SK-N-MC (cell line): ENCODE measurements at places on chromosomes 3 and 15.

DNA sequence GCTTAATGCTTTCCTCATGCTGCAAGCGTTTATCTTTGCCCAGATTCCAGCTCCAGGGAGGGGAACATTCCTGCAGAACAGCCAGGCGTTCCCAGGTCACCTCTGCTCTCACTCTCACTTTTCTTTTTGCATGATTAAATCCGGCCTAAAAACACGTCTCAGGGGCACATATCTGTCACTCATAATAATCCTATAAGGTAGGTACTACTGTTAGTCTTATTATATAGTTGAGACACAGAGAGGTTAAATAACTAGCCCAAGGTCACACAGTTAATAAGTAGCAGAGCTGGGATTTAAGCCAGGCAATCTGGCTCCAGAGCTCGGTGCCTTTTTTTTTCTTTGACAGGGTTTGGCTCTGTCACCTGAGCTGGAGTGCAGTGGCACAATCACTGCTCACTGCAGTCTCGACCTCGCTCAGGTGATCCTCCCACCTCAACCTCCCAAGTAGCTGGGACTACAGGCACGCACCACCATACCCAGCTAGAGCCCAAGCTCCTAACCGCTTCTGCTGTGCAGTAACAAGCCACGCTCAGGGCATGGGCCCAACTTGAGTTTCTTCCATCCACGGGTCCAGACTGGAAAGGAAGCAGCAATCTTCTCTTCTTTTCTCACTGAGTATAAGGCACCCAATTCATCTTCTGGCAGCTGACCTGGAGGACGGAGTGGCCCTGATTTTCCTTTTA lies 96.5 kb downstream of the LIPC start:
- no peak for DNase-seq

- no peak for DNase-seq
Measured at GRCh38 chr3:172249039-172249438, 199.2 kb downstream of the GHSR start.

GRCh38 chr3:35857004-35857403 lies 217.7 kb downstream of the ARPP21 start:
- no peak for DNase-seq

GRCh38 chr3:46829699-46830208 lies 33.5 kb downstream of the MYL3 start:
- no peak for DNase-seq

GRCh38 chr3:52519445-52520140 lies 14.1 kb downstream of the NT5DC2 start:
- DNase-seq: no peak

DNA sequence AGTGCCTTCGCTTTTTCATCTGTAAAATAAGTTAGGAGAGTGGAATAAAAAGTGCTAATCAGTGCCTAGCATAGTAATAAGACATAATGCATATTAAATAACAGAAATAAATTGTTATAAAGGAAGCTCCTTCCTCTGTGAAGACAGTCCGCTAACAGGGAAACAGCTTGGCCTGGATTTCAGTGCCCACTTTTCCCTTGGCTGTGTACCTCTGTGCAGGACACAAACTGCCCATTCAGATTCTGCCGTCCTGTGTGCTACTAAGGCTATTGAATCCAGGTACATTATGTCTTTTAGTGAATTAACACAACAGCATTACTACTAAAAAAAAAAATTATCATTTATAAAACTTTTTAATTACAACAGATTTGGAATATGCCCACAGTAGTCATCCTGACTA lies 90.7 kb downstream of the TBL1XR1 start:
- no peak for DNase-seq

GRCh38 chr15:31260646-31261265 lies 65.9 kb upstream of the KLF13 start:
- DNase-seq: no peak

- DNase-seq: no peak
Measured at GRCh38 chr3:122797291-122797690, 2.4 kb downstream of the SLC49A4 start.

DNA sequence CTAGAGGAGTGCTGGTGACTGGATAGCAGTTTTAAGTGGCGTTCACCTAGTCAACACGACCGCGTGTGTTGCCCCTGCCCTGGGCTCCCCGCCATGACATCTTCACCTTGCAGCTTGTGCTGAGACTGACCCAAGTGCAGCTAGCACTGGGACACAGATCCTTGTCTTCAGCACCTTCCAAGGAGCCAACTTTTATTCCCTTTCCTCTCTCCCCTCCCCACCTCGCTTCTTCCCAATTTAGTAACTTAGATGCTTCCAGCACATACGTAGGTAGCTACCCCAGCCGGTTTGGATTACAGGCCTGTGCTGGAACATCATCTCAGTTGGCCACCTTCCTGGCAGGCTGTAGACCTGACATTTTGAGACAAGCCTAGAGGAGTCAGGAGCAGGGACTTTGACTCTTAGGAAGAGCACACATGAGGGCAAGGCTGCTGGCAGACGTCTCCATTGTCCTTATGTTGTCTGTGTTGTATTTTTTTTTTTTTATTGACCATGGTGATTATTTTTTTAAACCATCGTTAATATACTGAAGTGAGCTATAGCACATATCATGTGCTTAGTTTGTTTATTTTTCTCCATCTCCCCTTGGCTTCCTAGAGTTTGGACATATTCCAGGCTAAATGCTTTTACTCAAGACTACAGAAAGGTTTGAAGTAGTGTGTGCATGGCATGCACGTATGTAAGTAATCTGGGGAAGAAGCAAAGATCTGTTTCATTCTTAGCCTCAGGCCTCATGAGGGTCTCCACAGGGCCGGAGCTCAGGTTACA lies 61.1 kb downstream of the AAGAB start:
- DNase-seq: no peak

GRCh38 chr3:65915477-65915876 lies 123.2 kb downstream of the MAGI1 start:
- DNase-seq: no peak

- DNase-seq: no peak
Measured at GRCh38 chr3:187832202-187832601, 86.9 kb upstream of the BCL6 start.

DNA sequence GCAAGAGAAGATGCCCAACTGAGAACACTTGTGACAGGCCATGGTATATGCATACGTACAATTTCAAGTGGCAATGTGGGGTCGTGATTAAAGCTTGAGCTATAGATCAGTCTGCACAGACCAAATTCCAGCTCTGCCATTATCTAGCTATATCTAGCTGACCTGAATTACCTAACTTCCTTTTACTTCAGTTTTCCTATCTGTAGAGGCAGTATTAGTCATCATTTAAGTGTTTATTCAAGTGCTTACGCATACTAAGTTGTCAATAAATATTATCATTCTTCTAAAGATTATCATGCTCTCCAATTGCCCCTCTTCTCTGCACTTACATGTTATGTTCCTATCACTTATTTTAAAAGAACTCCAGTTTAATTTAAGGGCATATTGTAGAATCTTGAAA lies 87.9 kb downstream of the ARPP21 start:
- no peak for DNase-seq

DNA sequence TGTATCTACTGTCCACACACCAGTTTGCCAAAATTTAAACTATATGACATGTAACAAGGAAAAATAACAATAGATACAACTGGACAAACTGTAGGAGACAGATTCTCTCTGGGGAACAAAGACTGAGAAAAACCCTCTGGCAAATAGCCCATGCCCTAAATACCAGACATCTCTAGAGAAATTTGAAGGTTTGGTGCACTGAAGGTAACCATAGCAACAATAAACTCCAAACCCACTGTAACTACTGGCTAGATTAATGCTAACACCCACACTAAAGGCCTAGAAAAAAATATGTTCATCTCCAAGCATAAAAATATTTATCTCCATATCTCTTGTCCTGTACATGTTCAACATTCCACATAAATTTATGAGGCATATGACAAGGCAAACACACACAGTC lies 267.1 kb downstream of the STXBP5L start:
- DNase-seq: no peak

GRCh38 chr3:194688200-194688740 lies 2.6 kb downstream of the FAM43A start:
- no peak for DNase-seq

GRCh38 chr3:10419637-10420232 lies 85.7 kb downstream of the ATP2B2 start:
- DNase-seq: no peak

DNA sequence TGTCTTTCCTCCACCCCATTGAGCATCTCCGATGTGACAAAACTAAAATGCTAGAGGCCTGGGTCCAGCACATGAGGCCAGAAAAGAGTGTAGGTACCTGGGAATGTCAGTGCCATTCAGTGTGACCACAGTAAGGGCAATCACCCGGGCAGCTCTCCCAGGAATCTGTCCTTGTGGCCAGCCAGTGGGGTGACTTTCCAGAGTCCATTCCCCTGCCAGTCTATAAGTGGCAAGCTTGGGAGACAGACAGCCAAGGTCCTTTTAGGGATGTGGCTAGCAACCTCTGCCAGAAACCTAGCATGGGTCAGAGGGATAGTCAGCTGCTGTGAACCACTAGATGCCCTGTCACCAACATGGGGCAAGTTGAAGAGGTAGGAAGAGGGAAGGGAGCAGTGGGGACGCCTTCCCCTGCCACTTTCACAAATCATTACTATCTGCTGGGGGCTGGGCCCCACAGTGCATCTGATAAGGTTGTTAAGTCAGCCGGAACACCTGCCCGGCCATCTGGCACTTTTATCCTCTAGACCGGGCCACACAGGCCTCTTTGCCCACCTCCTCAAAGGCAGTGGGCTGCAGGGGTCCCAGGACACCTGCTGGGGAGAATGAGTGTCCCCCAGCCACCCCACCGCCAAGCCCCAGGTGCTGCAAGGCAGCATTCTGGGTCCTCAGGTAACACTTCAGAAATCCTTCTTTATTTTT lies 24.8 kb upstream of the DET1 start:
- no peak for DNase-seq

DNA sequence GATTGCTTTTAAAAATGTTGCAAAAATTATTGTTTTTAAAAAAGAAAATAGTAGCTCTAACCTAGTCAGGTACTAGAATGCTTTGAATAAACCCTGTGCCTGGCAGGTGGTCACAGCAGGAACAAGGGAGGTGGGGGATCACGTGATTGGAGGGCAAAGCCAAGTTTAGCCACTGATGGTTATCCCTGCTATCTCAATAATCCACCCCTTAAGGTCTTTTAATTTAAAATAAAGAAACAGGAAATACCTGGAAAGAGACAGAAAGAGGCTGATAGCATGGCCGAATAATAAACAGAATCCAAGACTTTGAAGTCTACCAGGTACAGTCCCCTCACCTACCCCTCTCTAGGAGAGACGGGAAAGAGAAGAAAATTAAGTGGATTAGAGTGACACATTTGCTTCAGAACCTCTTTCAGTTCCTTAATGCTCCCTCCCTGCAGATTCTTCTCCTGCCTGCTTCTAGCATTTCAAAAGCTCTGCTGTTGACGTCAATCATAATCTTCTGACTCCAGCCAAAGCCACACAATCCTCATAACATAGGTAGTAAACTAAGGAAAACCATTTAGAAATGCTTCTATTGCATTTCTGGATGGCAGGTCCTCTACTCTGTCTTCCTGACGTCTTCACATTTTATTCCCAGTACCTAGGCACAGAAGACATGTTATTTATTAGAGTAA lies 303.4 kb upstream of the MME start:
- no peak for DNase-seq

- DNase-seq: no peak
Measured at GRCh38 chr3:105254154-105254553, 112.6 kb upstream of the ALCAM start.

- DNase-seq: no peak
Measured at GRCh38 chr3:155230382-155230781, 63.1 kb downstream of the STRIT1 start.

GRCh38 chr15:29275855-29276254 lies 6.2 kb upstream of the NSMCE3 start:
- no peak for DNase-seq

DNA sequence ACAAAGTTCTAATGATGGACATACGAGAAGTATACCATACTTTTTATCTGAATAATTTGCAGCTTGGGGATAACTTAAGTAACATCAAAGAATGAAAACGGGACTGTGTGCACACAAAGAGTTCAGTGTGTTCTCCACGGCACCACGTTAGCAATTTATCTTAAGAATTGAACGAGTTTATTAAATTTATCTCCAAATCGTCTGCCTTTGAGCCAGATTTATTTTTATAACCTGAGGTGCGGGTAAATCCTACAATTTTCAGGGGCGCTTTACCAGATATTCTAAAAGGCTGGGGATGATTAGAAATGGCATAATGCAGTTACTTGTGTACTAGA lies 3.5 kb downstream of the CHD2 start:
- DNase-seq: no peak

DNA sequence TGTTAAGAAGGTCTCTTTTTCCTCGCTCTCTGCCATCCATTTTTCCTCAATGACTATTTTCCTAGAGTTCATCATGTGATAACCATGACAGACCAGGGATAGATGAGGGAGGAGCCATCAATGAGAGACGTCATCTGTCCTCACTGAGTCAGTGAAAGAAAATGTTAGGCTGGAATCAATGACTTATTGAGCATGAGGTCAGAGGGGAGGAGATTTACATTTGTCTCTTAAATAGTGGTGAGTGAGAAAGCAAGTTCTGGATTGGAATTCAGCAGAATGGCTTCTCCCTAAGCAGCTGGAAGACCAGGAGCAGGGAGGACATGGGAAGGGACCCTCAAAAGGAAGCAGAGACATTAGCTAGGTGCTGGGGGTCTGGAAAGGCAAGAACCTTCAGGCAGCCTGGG lies 28.2 kb upstream of the USP3 start:
- DNase-seq: no peak

DNA sequence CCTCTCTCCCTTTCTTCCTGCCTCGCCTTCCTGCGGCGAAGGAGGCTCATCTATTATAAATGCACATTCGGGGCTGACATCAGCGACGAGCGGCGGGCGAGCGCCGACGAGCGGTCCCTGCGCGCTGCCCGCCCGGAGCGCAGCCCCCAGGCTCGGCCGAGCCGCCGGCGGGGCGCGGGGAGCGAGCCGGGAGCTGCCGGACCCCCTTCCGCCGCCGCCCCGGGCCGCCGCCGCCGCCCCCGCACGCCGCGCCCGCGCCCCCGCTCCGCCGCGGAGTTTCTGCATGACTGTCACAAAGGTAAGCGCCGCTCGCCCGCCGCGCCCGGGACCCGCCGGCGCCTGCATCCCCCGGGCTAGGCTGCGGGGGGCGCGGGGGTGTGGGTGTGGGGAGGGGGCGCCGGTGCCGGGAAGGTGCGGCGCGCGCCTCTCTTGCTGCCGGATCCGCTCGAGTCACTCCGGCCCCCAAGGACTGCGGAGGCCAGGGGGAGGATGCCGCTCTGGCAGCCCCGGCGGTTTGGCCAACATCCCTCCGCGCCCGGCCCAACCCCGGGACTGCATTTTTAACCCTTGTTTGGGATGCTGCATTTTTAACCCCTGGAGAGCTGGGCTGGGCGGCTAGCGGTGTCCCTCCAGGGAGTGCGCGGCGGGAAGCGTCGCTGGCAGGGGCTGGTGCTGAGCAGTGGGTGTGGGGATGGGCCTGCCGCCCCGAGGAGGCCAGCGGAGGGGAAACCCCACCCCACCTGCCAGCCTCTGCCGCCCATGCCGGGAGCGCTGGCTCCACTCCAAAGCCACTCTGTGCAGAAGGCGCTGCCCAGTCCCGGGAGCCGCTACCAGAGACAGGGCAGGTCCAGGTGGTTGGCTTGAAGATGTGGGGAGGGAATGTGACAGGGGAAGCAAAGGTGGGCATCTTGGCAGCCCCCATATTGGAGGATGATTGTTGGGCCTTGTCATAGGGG lies at the start of gene CORO2B:
Gene CORO2B (plus strand): TSS at position 14 of the 956 bp plus-strand sequence. CDS start 270 bp downstream, at position 284.
- DNase-seq: no peak
